Amygdala (tissue), 56 donors: ENCODE measurements at places on chromosomes 16 and 17.

DNA sequence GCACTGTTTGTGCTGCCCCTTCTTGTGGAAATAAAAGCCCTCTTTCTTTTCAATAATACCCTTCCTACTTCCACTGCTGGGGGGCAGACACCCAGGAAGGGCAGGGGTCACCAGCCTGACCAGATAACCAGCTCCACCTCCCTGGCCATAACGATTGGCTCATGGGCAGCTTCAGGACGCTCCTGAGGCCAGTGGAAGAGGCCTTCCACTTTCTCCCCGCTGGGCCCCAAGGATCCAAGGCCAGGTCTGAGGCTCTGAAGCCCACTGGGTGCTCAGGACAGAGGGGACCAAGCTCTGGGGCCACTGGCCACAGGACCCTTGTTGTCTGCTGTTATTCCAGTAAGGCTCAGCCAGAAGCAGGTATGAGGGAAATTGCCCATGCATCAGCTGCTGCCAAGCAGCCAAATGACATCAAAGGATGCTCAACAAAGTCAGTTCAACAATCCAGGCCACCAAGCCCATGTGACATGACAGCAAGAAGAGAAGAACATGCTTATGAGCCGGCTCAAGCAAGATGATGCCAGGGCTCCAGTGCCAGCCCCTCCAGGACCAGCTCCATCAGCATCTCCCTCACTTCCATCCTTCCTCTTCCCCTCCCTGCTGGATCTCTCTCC, 238.8 kb downstream of the ZNF423 start:
- no peak for DNase-seq

GRCh38 chr16:12403746-12404658, 399.7 kb downstream of the CPPED1 start:
- no peak for DNase-seq

DNA sequence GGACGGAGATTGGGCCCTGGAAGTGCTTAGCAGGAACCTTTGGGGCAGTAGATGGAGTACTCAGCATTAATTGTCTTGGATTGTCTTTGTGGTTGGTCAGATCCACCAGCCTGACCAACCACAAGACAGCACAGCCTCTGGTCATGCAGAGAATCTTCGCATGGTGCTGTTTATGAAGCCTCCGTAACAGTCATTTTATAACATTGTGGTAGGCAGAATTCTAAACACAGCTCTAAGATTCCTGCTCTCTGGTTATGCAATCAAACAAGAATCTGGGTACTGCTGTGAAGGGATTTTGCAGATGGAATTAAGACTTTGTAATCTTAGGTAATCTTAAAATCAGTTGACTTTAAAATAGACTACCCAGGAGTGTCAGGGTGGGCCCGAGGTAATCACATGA, 312.2 kb upstream of the GOT2 start:
- DNase-seq, result no peak

- DNase-seq, result no peak
Measured at GRCh38 chr16:17296431-17296830, 174.3 kb downstream of the XYLT1 start.

DNA sequence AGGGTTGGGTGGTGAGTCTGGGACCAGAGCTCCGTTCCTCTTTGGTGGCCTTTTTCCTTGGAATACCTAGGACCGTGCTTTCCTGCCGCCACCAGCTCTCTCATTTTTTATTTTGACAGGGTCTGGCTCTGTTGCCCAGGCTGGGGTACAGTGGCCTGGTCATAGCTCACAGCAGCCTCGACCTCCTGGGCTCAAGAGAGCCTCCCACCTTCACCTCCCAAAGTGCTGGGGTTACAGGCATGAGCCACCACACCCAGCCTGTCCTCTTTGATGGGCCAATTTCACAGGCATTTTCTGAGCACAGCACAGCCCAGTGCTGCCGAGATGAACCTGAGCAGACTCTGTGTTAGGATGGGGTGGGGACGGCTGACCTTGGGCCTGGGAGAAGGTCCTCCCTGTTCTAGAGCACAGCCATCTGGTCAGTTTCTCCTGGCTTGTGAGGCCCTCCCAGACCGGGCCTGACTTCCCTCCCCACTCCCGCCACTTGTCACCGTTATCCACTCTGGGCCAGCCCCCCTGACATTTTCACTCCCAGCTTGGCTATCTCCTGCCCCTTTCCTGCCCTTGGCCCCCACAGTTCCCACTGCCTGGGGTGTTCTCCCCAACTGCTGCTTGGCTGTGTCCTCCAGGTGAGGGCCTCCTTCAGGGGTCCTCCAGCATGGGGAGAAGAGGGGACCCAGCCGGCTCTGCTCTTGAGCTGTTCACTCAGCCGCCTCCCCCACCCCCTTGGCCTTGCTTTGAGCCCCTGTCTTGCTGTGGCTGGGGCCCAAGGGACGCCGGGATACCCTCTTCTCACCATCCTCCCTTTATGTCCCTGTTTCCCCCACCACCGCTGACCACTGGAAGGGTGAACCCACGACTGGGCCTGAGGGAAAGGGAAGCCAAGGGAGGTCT, 5.0 kb downstream of the ADCY7 start:
- no peak for DNase-seq

DNA sequence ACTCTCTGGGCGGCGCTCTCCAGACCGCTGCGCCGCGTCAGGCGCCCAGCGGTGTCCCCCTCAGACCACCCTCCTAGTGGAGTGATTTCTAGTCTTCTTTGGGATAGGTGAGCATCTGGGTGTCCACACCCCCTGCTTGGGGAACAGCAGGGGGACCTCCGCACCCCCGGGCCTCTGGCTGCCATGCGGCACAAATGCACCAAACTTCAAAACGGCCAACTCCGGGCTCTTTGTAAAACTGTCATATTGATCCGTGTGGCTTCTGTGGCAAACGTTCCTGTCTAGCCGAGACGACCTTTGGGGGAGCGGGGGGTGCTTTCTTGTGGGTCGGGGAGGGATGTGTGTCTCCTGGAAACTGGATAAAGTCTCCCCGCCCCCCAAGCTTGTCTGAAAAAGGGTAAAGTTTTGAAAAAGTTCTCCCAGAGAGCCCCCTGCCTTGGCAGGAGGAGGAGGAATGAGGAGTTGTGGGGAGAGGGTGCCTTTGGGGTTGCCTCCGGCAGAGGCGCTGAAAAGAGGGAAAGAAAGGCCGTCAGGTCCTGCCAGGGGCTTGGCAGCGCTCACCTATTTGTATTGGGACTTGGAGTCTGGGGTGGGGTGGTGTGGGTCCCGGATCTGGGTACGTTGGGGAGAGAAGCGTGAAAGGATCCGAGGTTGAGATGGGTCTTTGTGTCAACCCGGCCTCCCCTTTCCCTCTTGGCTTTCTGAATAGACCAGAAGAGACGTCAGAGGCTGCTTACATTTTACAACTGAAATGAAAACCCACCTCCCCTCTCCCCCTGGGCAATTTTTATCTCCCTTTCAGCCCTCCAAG, 2.2 kb upstream of the CHD3 start:
- no peak for DNase-seq
